Activated CD4-positive, CD25-positive, alpha-beta regulatory T cell treated with anti-CD3 and anti-CD28 coated beads, Interleukin-2, amount 50 U/mL, for 16 hours (primary cell): ENCODE measurements at places on chromosomes 1 and 21.

DNA sequence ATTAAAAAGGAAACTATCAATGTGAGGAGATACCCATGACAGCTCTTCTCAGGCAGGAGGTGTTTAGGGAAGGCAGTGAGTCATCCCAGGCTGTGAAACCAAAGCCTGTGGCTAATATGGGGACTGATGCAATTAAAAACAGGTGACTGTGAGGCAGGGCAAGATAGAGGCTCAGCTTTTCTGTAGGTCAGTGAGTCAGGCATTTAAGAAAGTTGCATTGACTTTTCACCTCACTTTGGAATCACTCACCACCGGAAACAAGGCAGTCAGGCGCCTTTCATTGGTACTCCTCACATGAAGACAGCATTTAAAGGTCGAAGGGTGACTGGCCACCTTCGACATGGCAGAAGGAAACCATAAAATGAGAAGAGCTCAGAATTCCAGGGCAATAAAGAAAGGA is 54.5 kb downstream of the PAPPA2 start:
- DNase-seq: no peak

- no peak for DNase-seq
These were observed at the start of gene SH2D1B for GRCh38 chr1:162412002-162412401. TSS of gene SH2D1B (minus strand) at chr1:162412136. CDS start at chr1:162412016, 120 bp downstream.

GRCh38 chr1:244329591-244330317 is 122.0 kb downstream of the ADSS2 start:
- no peak for DNase-seq

DNA sequence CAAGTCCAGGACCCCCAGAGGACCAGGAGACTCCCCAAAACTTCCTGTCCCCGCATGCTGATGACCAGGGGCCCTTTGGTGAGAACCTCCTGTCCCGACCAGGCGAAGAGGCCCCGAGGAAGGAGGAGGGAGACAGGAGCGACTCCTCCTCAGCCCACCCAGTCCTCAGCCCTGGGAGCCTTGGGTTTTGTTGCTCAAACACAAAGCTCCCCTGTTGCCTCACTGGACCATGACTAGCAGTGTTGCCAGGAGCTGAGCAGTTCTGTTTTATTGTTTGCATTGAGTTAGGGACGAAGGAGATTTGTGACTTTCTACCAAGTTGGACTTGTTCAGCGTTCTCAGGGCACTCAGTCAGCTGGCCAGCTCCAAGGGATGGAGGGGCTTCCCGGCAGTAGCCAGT is 10.0 kb downstream of the UMODL1 start:
- DNase-seq: no peak

GRCh38 chr1:228825840-228826484 is 90.7 kb downstream of the RHOU start:
- DNase-seq: no peak

- no peak for DNase-seq
These were observed 102.0 kb upstream of the ARHGEF16 start for GRCh38 chr1:3352299-3352951.

DNA sequence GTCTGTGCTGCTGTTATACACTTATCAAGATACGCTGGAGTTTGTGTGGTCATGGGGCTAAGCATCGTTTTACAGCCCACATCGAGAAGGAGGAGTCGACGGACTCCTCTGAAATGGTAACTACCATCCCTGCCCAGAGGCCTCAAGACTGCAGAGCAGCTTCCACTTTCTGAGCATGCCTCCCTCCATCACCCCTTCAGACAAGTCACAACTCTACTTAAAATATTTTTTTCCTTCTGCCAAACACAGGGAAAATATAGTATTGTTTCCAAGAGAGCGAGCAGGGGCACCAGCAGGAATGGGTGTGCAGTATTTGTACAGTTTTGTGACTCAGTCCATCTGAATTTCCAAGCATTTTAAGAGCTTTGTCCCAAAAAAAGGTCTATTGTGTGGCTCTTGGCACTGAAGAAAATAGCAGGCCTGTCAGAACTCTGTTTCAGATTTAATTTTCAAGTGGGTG is 14.1 kb downstream of the EVA1C start:
- DNase-seq: no peak

GRCh38 chr21:35682904-35683549 is 377.3 kb downstream of the SETD4 start:
- DNase-seq: no peak

- DNase-seq: no peak
These were observed 95.7 kb upstream of the NR5A2 start for GRCh38 chr1:199931666-199932377.

GRCh38 chr1:183590244-183591191 is at the start of gene NCF2:
TSS of gene NCF2 (minus strand) at chr1:183590459. CDS start at chr1:183590329, 130 bp downstream.
- no peak for DNase-seq
